Stimulated activated CD4-positive, alpha-beta T cell treated with anti-CD3 and anti-CD28 coated beads, Interleukin-4, amount 100 ng/mL, for 4 hours (primary cell): ENCODE measurements at places on chromosomes 7 and 10.

- DNase-seq: no peak
Observed at GRCh38 chr7:760006-760405, 32.9 kb upstream of the PRKAR1B start.

GRCh38 chr7:7817748-7818147 lies 99.3 kb upstream of the RPA3 start:
- DNase-seq: no peak

DNA sequence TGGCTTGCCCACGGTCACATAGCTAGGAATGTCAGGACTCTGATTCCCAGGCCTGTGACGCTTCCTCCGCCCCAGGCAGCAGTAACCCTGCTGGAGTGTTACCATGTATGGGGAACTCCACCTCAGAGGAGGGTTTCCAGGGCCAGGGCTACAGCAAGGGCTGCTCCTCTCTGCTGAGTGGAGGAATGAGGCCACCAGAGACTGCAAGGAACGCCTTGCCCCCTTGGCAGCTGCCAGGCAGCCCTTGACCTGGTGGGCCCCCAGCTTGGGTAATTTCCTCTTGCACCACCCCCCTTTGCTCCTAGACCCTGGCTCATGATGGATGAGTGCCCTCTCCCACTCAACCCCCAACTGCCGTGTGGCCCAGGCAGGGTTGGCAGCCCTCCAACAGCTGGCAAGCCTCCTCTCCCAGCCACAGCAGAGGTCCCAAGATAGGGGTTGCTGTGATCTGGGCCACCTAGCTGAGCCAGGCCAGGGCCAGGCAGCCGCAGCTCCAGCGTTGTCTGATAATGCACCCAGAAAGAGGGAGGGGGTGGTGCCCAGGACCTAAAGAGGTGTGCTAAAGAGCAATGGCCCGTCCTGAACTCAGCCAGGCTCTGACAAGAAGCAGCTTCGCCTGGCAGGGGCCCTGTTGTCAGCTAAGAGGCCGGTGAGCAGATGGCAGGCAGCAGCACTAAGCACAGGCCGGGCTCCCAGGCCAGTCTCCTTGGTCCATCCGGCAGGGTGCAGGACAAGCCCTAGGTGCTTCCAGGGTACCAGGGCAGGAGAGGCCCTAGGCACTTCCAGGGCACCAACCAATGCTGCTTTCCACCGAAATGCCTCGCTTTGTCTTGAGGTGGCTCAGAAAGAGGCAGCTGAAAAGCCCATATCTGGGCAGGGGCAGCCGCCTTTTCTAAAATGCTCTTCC lies 35.4 kb downstream of the DRGX start:
- DNase-seq: no peak

DNA sequence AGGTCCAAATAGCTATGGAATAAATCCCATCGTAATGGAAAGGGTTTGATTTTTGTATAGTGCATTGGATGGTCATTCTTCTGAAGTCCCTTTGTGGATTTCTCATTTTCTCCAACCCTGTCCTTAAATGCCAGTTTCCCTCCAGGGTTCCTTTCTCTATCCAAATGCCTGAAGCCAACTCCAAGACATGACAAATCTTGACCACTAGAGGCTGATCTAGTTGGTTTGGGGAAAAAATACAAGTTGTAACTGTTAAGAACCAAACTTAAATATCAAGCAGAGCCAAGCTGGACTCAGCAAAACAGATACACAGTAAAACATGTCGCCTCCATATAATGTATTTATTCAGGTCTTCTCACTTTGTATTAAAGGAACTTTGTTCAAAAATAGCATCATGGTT lies 28.7 kb downstream of the FRMD4A start:
- DNase-seq: no peak

DNA sequence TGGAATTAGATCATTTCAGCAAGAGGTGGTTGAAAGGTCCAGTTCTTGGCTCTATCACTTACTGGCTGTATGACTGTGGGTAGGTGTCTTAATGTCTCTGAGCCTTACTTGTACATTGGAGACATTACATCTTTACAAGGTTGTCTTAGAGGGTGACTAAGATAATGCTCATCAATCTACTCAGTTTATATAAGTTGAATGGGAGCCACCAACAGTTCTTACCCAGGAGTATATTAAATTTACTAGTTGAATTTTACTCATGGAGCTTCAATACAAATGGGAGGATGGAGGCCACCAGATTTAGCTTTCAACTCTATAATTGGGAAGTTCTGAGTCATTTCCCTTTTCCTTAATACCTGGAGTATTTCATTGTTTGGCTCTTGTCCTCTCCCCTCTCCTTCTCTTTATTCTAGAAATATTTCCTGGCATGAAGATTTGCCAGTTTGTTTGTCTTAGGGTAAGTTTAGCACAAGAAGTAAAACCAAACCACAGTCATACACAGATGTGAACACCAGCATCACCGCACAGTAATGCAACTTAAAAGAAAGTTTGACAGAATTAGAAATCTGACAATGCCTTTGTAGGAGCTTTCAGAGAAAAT lies 222.8 kb downstream of the LRMDA start:
- DNase-seq: no peak

GRCh38 chr7:2245883-2246675 lies 4.1 kb downstream of the NUDT1 start:
- DNase-seq: no peak

GRCh38 chr10:124601431-124602120 lies 140.0 kb downstream of the LHPP start:
- no peak for DNase-seq
